Tibial nerve (tissue), 4 donors: ENCODE measurements at places on chromosomes 13 and 19. TPM values are rescaled to one million over a fixed set of nuclear protein-coding genes. Genes with fewer than 3 reads are reported as not detected.

The ZNF835 gene
- 13.2 TPM for total RNA-seq

The FOXA3 gene
- total RNA-seq, result not detected

DNA sequence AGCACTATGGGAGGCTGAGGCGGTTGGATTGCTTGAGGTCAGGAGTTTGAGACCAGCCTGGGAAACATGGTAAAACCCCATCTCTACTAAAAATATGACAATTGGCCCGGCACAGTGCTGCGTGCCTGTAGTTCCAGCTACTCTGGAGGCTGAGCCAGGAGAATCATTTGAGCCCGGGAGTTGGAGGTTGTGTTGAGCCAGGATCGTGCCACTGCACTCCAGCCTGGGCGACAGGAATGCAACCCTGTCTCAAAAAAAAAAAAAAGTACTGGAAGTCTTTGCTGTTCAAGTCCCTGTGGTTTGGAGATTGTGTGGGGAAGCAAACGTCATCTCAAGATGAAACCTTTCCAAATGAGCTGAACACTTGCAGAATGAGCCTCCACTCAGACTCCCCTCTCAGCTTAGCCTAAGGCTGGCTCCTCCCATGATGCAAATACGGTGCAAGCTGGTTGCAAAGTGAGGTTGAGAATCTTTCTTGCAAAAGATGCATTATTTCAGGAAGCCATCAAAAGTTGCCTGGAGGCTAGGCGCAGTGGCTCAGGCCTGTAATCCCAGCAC is 46.2 kb downstream of the MYO9B start:
- no peaks in the 10 kb centered on the region for H3K27me3 ChIP-seq
- no peaks in the 10 kb centered on the region for H3K4me1 ChIP-seq
- no peak overlapping the region for H3K27ac ChIP-seq
- H3K36me3 ChIP-seq, result no peaks in the 10 kb centered on the region
- no peak for DNase-seq
- H3K4me3 ChIP-seq, result no peak overlapping the region

DNA sequence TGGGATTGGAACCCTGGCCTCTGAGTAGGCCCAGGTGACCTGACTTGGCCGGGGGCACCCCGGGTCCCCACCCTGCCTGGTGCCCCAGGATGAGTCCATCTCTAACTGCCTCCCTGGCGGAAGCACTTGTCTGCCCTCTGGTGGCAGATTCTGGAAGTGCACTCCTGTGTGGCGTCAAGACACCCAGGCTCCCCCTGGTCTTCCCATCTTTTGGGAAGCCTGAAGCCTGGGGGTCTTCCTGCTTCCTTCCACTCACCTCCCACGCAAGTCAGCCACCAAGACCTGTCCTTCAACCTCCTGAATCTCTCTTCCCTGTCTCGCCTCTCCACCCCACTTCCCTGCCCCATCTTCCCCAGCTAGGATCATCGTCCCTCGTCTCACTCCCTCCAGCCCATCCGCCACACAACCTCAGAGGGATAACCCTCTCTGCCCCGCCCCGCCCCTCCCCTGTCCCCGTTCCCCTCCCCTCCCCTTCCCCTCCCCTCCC is 7.4 kb downstream of the RABAC1 start:
- H3K27me3 ChIP-seq, result no peaks in the 10 kb centered on the region
- no peak overlapping the region for H3K27ac ChIP-seq
- peak; percentile 73 for DNase-seq
- H3K36me3 ChIP-seq, result no peaks in the 10 kb centered on the region

GRCh38 chr13:52061587-52061986 is 37.1 kb downstream of the UTP14C start:
- H3K4me3 ChIP-seq, result no peak overlapping the region
- H3K36me3 ChIP-seq, result no peaks in the 10 kb centered on the region
- DNase-seq, result no peak
- H3K27me3 ChIP-seq, result no peaks in the 10 kb centered on the region
- H3K27ac ChIP-seq, result no peak overlapping the region

DNA sequence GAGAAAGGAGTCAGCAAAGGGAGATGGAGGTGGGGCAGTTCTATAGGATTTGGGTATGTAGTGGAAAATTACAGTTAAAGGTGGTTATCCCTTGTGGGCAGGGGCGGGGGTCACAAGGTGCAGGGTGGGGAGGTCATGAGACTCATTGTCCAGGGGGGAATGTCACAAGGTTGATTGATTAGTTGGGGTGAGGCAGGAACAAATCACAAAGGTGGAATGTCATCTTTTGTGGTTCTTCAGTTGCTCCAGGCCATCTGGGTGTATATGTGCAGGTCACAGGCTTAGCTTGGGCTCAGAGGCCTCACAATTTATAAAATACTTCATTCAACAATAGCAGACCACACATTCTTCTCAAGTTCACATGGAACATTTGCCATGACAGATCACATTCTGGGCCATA is 109.6 kb downstream of the ATP11A start:
- H3K4me3 ChIP-seq, result no peak overlapping the region
- no peaks in the 10 kb centered on the region for H3K27me3 ChIP-seq
- H3K27ac ChIP-seq, result no peak overlapping the region
- H3K36me3 ChIP-seq, result no peaks in the 10 kb centered on the region
- no peak for DNase-seq
- H3K4me1 ChIP-seq, result no peaks in the 10 kb centered on the region
